ENCODE measurements at places on chromosomes 2 and 18. TPM values are rescaled to one million over a fixed set of nuclear protein-coding genes. Genes with fewer than 3 reads are reported as not detected.

- H3K4me1 ChIP-seq = no peaks in the 10 kb centered on the region
- H3K27ac ChIP-seq = no peak overlapping the region
- DNase-seq = no peak
- no peak overlapping the region for H3K4me3 ChIP-seq
- no peaks in the 10 kb centered on the region for H3K27me3 ChIP-seq
Measured at GRCh38 chr2:72603481-72603880, 222.4 kb downstream of the EXOC6B start.

Gene CFLAR
- 292 TPM for total RNA-seq

DNA sequence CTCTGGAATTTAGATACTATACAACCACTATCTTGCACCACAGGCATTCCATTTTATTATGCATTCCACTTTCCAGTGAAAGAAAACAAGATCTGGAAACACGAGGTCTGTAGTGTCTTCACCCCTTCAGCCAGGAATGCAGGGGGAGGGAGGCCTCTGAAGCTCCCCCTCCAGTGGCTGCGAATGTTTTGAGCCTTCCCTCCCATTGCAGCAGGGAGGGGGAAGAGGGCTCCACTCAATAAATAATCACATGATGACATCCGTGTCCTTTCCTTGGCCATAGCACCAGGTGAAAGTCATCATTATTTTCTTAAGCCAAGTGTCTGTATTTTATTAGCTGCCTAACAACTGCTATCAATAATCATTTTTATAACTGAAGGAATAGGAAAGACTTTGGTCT, 38.6 kb downstream of the ALPK2 start:
- no peaks in the 10 kb centered on the region for H3K36me3 ChIP-seq
- no peaks in the 10 kb centered on the region for H3K4me1 ChIP-seq
- no peak overlapping the region for H3K4me3 ChIP-seq
- DNase-seq = no peak

DNA sequence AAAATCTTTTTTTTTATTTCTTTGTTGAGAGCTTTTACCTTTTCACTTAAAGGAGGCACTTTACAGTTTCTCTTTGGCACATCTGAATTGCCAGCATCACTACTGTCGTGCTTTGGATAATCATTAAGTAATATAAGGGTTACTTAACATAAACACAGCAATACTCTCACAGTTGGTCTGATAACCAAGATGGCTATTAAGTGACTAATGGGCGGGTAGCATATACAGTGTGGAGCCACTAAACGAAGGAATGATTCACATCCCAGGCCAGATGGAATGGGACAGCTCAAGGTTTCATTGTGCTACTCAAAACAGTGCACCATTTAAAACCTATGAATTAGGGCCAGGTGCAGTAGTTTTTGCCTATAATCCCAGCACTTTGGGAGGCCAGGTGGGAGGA, 28.1 kb downstream of the USP37 start:
- H3K4me3 ChIP-seq = no peak overlapping the region
- DNase-seq = no peak
- no peak overlapping the region for H3K27ac ChIP-seq
- H3K36me3 ChIP-seq = no peaks in the 10 kb centered on the region
- H3K27me3 ChIP-seq = no peaks in the 10 kb centered on the region

DNA sequence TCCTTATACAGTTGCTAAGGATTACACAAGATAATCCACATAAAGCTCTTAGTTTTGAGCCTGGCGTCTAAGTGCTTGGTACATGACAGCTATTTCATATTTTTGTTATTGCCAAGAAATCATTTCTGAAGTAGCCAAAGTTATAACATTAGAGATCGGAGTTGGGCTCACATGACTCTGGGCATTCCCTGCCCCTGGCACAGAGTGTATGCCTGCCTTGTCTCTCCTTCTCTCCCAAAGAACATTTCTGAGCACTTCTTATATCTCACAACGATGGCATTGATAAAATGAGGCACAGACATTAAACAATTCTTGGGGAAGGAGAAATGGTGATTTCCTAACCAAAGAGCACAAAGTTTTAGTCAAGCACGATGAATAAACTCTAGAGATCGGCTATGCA, 87.7 kb upstream of the DDX18 start:
- no peak for DNase-seq
- H3K4me1 ChIP-seq = no peaks in the 10 kb centered on the region
- no peak overlapping the region for H3K27ac ChIP-seq
- no peaks in the 10 kb centered on the region for H3K27me3 ChIP-seq
- H3K4me3 ChIP-seq = no peak overlapping the region

DNA sequence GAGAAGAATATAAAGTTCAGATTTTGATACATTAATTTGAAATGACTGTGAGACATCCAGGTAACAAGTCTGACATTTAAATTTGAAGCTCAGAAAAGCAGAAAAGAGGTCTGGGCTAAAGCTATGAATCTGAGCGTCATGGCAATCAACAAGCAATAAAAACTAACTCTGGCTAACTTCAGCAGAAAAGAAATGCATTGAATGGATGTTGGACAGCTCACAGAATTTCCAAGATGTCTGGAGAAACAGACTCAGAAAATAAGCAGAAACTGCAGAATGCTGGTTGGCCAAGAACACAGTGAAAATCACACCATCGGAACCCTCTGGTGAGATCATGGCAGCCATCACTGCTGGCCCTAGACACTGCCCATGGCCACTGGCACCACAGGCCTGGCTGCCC, 366.6 kb downstream of the METTL4 start:
- no peak overlapping the region for H3K4me3 ChIP-seq
- no peak overlapping the region for H3K27ac ChIP-seq
- no peak for DNase-seq
- H3K4me1 ChIP-seq = no peaks in the 10 kb centered on the region

DNA sequence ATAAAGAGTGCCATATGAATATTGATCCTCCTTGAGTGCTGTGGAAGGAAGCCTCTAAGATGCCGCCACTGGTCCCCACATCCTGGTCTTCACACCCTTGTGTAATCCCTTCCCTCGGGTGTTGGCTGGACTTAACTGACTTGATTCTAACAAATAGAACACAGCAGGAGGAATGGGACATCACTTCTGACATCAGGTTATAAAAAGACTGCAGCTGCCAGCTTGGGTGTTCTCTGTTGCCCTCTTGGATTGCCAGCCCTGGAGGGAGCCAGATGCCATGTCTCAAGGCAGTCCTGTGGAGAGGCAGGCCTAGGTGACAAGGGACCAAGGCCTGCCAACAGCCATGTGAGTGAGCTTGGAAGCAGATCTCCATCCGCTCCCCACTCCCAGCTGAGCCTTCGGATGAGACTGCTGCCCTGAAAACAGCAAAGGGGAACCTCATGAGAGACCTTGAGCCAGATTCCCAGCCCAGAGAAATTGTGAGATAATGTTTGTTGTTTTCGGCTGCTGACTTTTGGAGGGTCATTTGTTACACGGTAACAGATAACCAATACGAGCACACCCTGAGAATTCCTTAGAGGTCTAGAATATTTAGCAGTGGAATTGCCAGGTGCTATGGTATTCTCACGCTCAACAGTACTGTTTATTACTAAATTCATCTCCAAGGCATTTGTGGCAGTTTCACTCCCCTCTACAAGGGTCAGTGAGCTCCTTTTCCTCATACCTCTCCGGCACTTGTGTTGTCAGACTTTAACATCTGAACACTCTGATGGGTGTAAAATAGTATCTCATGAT, 32.5 kb downstream of the HPCAL1 start:
- H3K27ac ChIP-seq = no peak overlapping the region
- no peaks in the 10 kb centered on the region for H3K36me3 ChIP-seq
- DNase-seq = no peak
- peaks cover 24% of the 10 kb centered on the region for H3K4me1 ChIP-seq
- no peaks in the 10 kb centered on the region for H3K27me3 ChIP-seq

DNA sequence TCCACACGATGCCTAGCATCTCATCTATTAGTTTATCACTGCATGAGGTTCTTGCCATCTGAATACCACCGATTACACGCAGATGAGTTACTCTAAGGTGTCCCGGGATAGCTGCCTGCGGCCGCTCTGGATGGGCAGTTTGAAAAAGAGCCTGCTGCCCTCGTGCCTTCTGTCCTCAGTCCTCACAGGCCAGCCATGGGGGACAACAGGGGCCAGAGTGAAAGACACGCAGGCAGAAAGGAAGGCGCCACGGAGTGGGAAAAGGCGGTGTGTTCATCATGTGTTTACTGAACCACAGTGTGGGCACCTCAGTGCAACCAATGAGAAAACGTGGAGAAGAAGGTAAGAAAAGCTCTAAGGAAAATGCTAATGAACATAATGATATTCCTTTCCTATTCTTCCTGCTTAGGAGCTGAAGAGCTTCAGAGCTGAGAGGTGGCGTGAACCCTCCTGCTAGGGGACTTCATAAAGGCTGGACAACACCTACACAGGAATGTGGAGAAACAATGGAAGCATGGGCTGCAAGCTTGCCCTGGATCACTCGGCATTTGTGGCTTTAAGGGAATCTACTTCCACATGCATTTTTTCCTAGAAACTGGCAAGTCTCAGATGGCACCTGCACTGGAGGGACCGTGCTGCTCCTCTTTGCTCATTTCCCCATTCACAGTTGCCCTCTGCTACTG, 50.9 kb downstream of the CABYR start:
- H3K27me3 ChIP-seq = no peaks in the 10 kb centered on the region
- H3K36me3 ChIP-seq = no peaks in the 10 kb centered on the region
- no peak overlapping the region for H3K27ac ChIP-seq
- no peaks in the 10 kb centered on the region for H3K4me1 ChIP-seq
- no peak overlapping the region for H3K4me3 ChIP-seq

DNA sequence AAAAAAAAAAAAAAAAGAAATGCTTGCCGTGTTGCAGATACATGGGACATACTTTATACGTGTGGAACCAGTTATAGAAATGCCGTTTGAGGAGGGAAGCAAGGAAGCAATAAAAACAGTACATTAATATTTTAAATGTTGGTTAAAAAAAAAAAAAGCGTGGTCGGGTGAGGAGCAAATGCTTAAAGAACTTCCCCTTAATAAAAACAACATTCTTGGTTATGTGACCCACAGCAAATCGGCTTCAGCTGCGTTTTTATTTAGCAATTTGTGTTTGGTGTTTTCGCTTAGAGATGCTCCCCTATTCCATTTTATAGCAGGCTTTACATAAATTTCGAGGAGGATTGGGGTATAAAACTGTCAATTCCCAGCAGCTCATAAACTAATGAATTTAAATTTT, 223.6 kb downstream of the LRRTM1 start:
- no peak for DNase-seq
- H3K4me1 ChIP-seq = no peaks in the 10 kb centered on the region
- H3K36me3 ChIP-seq = no peaks in the 10 kb centered on the region
- H3K27ac ChIP-seq = no peak overlapping the region
- H3K27me3 ChIP-seq = no peaks in the 10 kb centered on the region

Gene KCNG3
- 0.66 TPM for total RNA-seq

DNA sequence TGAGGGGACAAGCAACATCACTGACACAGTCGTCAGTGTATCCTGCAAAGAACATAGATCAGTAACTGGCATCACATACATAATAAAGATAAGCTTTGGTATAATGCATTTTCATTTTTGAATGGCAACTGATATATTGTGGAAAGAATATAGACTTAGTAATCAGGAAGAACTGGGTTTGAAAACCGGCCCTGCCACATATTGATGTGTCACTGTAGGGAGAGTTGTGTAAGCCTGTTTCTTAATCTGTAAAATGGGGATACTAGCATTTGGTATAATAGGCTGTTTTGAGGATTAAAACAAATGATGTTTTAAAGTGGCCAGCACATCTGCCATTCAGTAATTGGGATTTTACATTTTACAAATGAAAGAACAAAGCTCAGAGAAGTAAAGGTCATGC, 277.8 kb upstream of the CNTNAP5 start:
- no peak for DNase-seq
- H3K27ac ChIP-seq = no peak overlapping the region
- no peaks in the 10 kb centered on the region for H3K27me3 ChIP-seq
- H3K4me1 ChIP-seq = no peaks in the 10 kb centered on the region

- no peak for DNase-seq
- H3K4me1 ChIP-seq = no peaks in the 10 kb centered on the region
- H3K27ac ChIP-seq = no peak overlapping the region
- no peaks in the 10 kb centered on the region for H3K27me3 ChIP-seq
- no peak overlapping the region for H3K4me3 ChIP-seq
- no peaks in the 10 kb centered on the region for H3K36me3 ChIP-seq
Measured at GRCh38 chr2:9199716-9200632, 6.6 kb upstream of the ASAP2 start.

DNA sequence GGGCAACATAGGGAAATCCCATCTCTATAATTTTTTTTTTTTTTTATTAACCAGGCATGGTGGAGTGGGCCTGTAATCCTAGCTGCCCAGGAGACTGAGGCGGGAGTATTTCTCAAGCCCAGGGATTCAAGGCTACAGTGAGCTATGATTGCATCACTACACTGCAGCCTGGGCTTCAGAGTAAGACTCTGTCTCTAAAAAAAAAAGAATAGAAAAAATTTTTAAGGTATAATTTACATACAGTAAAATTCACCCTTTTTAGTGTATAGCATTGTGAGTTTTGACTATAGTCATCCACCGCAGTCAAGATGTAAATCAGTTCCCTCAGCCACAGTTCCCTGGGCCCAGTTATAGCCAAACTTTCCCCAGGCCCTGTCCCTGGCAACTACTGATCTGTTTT, 57.1 kb upstream of the MSH6 start:
- peaks cover 8% of the 10 kb centered on the region for H3K4me1 ChIP-seq
- no peak for DNase-seq
- no peak overlapping the region for H3K27ac ChIP-seq
- no peak overlapping the region for H3K4me3 ChIP-seq
- no peaks in the 10 kb centered on the region for H3K36me3 ChIP-seq
- no peaks in the 10 kb centered on the region for H3K27me3 ChIP-seq

DNA sequence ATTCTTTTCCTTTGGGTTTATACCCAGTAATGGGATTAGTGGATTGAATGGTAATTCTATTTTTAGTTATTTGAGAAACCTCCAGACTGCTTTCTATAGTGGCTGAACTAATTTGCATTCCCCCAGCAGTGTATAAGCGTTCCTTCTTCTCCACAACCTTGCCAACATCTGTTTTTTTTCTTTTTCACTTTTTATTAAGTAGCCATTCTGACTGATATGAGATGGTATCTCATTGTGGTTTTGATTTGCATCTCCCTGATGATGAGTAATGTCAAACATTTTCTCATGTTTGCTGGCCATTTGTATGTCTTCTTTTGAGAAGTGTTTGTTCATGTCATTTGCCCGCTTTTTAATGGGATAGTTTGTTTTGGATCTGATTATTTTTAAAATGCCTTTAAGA, 64.1 kb upstream of the MEIS1 start:
- H3K27ac ChIP-seq = no peak overlapping the region
- no peak overlapping the region for H3K4me3 ChIP-seq
- DNase-seq = no peak
- no peaks in the 10 kb centered on the region for H3K27me3 ChIP-seq

Gene ANKRD36C
- 28.2 TPM for total RNA-seq

- H3K27me3 ChIP-seq = no peaks in the 10 kb centered on the region
- H3K27ac ChIP-seq = no peak overlapping the region
- H3K36me3 ChIP-seq = no peaks in the 10 kb centered on the region
- DNase-seq = no peak
Measured at GRCh38 chr18:62529597-62529996, 6.8 kb downstream of the ZCCHC2 start.

GRCh38 chr2:121408641-121409040, 122.0 kb upstream of the RNU4ATAC start:
- no peak overlapping the region for H3K27ac ChIP-seq
- H3K36me3 ChIP-seq = peaks cover 52% of the 10 kb centered on the region
- no peaks in the 10 kb centered on the region for H3K27me3 ChIP-seq

GRCh38 chr18:57831597-57832377, 28.7 kb upstream of the ATP8B1 start:
- no peaks in the 10 kb centered on the region for H3K27me3 ChIP-seq
- no peak overlapping the region for H3K4me3 ChIP-seq
- DNase-seq = no peak
- H3K36me3 ChIP-seq = no peaks in the 10 kb centered on the region

Gene ROCK1
- 54.7 TPM for total RNA-seq
